ENCODE measurements at places on chromosomes 7 and 10.
A peak's percentile ranks its signal among the peaks of the same experiment; 100 is the strongest.

- no peak for DNase-seq
Observed at GRCh38 chr7:24829787-24830186, 72.5 kb upstream of the GSDME start.

- DNase-seq = no peak
Observed at GRCh38 chr10:44399659-44400451, 15.0 kb upstream of the CXCL12 start.

GRCh38 chr7:46450425-46450824 is 529.4 kb upstream of the IGFBP3 start:
- DNase-seq = no peak

DNA sequence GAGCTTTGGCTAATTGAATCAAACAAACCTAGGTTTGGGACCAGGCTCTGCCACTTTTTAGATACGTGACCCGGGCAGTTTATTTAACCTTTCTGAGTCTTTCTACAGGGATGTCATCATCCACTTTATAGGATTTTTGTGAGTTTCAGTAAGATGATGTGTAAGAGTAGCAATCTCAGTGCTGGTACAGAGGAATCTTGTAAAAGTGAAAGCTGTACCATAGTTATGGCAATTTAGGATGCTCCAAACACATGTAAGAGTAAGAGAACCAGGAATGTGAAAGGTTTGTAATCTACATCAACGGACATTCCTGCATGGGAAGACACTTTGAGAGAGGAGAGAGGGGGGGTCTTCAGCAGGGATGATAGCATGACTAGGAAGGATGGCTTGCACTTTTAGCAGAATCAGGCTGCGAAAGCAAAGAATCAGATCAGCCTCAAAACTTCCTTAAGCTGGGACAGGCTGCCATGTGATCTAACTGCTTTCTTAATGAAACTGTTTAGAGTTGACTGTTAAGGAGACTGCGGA is 968 bp downstream of the NOLC1 start:
- DNase-seq = no peak

- DNase-seq = peak; percentile 52
Observed at GRCh38 chr7:520503-521161, 986 bp upstream of the PDGFA start.

GRCh38 chr10:63642808-63643207 is 121.6 kb downstream of the REEP3 start:
- no peak for DNase-seq

GRCh38 chr7:134545918-134546317 is 3.0 kb upstream of the AKR1B15 start:
- no peak for DNase-seq

GRCh38 chr7:82562716-82563404 is 119.3 kb upstream of the CACNA2D1 start:
- DNase-seq = no peak

DNA sequence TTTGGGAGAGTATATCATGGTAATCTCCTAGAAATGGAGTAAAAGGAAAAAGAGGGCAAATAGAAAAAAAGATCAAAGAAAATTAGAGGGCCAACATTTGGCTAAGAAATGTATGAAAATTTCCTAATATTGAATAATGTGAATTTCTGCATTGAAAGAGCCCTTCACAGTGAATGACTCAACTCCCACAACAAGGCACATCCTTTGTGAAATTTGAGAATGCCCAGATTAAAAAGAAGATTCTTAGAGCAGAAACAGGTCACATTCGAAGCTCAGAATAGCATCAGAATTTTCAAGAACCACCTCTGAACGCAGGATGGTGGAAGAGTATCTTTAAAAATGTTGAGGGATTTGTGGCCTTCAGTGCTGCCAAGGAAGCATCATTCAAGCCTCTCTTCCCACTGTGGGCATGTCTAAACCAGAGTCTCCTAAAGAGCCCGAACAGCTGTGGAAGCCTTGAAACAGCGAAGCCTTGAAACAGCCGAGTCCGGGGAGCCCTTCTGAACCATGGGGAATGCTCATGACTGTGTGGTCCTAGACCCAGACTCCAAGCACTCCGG is 43.6 kb downstream of the GUSB start:
- DNase-seq = no peak

DNA sequence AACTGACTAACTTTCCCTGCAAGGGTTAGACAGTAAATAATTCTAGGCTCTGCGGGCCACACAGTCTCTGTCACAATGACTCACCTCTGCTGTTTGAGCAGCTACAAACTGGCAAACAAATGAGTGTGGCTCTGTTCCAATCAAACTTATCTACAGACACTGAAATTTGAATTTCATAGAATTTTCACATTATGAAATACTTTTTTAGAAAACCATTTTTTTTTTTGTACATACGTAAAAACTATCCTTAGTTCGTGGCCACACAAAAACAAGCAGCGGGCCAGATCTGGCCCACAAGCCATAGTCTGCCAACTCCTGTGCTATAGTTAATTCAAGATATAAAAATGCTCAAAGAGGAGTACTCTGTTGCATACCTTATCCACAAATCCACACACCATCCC is 32.6 kb downstream of the PIP4K2A start:
- DNase-seq = no peak

- DNase-seq = no peak
Observed at GRCh38 chr7:1170741-1171501, 10.9 kb upstream of the ZFAND2A start.

GRCh38 chr7:47804767-47805545 is 143.3 kb downstream of the PKD1L1 start:
- no peak for DNase-seq

GRCh38 chr7:22402250-22402649 is 45.3 kb upstream of the RAPGEF5 start:
- DNase-seq = no peak

GRCh38 chr10:3133948-3134347 is 38.6 kb downstream of the PITRM1 start:
- no peak for DNase-seq

- no peak for DNase-seq
Observed at GRCh38 chr7:142859829-142860228, 5.0 kb downstream of the EPHB6 start.

All from WTC11 (cell line).